Activated T-cell treated with anti-CD3 and anti-CD28 coated beads, Interleukin-2, amount 50 U/mL, for 4 hours (primary cell): ENCODE measurements at places on chromosomes 3 and 15.

DNA sequence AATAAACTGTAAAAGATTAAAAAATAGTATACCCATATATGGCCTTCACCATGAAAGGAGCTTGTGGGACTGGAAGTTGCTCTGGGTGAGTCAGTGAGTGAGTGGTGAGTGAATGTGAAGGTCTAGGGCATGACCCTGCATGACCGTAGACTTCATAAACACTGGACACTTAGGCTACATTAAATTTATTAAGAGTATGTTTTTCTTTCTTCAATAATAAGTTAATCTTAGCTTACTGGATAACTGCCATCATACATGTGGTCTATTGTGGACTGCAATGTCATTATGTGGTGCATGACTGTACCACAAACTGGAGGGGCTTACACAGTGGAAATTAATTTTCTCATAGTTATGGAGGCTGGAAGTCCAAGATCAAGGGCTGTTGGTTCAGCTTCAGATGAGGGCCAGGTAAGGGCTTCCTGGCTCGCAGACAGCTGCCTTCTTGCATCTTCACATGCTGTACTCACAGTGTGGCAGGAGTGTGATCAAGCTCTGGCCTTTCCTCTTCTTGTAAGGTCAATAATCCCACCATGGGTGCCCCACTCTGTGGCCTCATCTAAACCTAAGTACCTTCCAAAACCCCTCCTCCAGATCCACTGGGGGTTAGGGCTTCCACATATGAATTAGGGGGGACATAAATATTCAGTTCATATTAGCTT, 40.8 kb upstream of the PRR23E start:
- no peak for DNase-seq

DNA sequence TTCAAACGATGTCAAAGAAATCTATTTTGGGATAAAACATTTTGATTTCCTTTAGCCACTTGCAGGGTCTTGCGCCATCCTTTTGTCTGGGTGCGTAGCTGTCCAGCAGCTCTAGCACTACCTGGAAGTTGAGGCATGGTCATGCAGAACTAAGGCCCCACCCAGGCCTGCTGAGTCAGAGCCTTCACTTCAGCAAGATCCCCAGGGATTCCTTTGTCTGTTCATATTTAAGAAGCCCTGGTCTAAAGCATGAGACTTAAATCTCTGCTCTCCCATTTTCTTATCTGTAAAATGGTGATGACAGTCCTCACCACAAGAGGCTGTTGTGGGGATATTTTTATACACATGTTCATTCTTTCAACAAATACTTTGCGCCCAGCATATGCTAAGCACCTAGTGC, 99.0 kb upstream of the CTDSPL start:
- DNase-seq: no peak

DNA sequence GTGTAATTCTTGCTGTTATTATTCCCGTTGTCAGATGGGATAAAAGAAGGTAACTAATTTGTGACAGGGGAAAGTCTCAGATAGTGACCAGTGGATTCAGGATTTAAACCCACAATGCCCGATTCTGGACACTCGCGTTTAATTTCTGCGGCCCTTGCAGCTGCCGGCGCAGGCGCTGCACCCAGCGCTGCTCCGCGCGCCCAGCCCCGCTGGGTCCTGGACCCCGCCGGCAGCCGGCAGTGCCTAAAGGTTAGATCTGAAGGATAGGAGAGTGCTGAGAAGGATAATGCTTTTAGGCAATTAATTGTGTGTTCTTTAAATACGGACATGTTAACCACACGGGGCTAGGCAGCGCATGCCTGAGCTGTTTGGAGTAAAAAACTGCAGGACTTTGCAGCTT, 3.6 kb upstream of the MKRN3 start:
- no peak for DNase-seq

DNA sequence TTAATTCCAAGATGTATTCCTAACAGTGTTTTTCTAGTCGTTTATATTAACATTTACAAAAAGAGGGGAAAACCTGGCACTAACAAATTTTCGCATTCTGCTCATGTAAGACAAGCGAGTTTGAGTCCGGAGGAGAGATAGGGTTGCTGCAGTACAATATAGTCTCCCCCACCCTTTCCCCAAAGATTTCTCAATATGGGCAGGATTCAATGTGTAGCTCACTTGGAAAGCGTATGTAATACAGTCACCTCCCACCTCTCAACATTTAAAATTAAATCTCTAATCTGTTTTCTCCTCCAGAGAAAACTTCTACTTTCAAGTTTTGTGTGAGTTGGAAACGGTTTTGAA, 57.9 kb downstream of the CMSS1 start:
- DNase-seq: no peak

DNA sequence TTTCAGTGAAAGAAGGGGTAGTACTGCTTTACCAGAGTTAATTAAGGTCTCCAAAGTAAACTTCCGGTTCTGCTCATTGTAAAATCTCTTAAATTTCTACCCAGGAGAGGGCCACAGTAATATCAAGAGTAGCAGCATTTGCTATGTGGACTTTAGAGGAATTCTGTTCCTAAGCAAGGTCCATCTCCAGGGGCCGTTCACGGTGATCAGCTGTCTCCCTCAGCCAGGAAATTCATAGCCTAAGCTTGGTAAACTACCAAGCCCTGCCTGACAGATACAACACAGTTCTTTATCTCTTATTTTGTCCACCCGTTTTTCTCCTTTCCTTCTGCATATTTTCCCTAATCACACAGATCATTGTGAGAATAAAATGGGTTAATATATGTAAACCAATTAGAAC, 2.3 kb downstream of the DUT start:
- no peak for DNase-seq

DNA sequence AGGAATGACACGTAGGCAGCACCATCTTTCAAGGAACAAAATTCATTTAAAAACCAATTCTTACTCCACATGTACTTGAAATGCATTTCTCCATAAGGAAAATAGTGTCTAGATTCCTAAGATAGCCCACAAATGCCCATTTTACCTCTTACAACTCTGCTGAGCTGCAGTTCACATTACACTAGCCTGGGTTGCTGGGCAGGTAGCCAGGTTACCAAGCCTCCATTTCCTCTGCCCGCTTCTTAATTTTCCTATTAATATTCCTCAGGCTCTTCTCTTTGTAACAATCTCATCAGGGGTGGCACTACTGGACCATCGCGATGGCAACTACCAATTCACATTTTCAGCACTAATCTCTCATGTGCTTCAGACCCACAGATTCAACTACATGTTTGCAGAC, 10.8 kb downstream of the ATP13A3 start:
- no peak for DNase-seq

- DNase-seq: no peak
These were observed 54.3 kb upstream of the AGTR1 start for GRCh38 chr3:148643389-148643840.

DNA sequence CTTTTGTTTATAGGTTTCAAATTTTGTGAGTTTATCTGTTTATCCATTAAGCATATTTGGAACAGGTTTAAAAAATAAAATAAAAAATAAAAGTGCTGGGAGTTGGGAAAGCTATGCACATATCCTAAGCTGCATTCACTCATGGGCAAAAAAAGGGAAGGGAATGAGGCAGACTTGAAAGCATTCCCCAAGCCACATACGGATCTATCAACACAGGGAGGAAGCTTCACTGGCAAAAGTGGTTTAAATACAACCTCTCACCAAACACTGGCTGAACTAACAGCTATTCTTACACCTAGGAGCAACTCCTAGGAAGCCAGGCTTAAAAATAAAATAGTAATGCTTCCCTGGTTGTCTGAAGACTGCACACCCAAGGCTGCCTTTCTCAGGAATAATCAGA, 101.2 kb downstream of the PCCB start:
- DNase-seq: no peak

- no peak for DNase-seq
These were observed 26.7 kb downstream of the TMEM43 start for GRCh38 chr3:14151471-14152083.

- peak; percentile 88 for DNase-seq
These were observed 3.7 kb upstream of the MYL3 start for GRCh38 chr3:46866720-46867549.

DNA sequence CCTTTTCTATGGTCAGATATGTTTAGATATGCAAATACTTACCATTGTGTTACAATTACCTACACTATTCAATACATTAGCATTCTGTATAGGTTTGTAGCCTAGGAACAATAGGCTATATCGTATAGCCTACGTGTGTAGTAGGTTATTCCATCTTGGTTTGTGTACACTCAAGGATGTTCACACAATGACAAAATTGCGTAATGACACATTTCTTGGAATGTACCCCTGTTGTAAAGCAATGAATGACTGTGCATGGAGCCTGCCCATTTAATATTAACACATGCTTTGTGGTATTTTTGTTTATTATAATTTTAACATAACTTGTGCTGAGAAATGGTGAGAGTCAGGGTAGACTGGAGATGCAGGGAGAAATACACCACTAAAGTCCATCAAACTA, 154.9 kb downstream of the LEKR1 start:
- DNase-seq: no peak

DNA sequence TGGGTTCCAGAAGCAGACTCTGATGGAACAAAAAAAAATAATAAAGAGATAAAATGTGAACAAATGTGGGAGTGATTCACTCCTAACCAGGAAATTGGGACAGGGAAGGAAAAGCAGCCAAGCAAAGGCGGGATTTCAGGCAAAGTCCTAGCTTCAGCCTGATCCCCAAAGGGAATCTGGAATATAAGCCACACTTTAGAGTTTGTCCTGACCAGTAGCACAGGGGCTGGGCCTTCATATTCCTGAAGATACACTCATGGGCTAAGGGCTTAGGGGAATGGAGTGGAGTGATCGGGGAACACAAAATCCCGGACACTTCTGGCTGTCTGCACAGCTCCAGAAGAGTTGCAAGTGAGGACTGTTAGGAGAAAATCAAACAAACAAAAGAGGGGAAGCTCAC, 135.0 kb upstream of the COL8A1 start:
- no peak for DNase-seq
